ENCODE measurements at places on chromosomes 7 and 10. TPM values are rescaled to one million over a fixed set of nuclear protein-coding genes. Genes with fewer than 3 reads are reported as not detected.

DNA sequence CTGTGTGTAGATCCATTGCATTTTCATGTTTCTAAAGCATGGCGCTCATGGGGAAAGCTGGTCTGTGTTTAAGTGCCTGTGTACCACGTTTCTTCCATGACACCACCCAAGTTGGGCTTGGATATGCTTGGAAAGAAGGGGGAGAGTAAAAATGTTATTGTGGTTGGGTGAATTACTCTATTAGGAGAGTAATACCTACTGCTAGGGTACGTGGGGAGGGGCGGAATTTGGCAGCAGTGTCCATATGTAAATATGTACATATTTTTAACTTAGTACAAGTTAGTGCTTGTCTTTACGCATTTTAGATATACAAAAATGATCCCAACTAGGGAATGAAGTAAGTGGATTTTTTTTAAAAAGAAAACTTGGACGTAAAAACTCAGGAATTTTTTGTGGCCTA is 42.9 kb upstream of the SAMD8 start:
- no peaks in the 10 kb centered on the region for H3K4me1 ChIP-seq
- DNase-seq: no peak
- H3K36me3 ChIP-seq: no peaks in the 10 kb centered on the region
- no peak overlapping the region for H3K27ac ChIP-seq

GRCh38 chr10:92688927-92689662 is 660 bp upstream of the HHEX start:
- no peaks in the 10 kb centered on the region for H3K27me3 ChIP-seq
- H3K27ac ChIP-seq: no peak overlapping the region
- peak overlapping the region; percentile 83 for H3K4me3 ChIP-seq
- no peaks in the 10 kb centered on the region for H3K4me1 ChIP-seq

DNA sequence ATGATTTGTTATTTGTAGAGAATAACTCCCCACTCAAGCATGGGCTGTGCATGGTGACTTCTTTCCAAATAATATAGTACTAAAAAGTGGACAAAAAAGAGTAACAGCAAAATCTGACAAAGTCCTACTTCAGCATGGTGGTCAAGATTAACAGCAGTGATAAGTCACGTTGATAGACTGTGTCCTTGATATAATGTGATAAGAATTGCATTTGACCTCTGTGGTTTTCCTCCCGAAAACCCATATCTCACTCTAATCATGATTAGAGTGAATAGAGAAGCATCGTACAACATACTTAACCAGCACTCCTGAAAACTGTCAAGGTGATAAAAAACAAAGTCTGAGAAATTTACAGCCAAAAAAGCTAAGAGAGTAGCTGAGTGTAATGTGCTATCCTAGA is 42.4 kb downstream of the REEP3 start:
- no peak for DNase-seq
- no peaks in the 10 kb centered on the region for H3K27me3 ChIP-seq
- H3K27ac ChIP-seq: no peak overlapping the region
- H3K4me1 ChIP-seq: no peaks in the 10 kb centered on the region
- no peak overlapping the region for H3K4me3 ChIP-seq
- no peaks in the 10 kb centered on the region for H3K36me3 ChIP-seq

GRCh38 chr7:92402920-92403759 is 44.1 kb upstream of the GATAD1 start:
- H3K27me3 ChIP-seq: no peaks in the 10 kb centered on the region
- no peak for DNase-seq
- H3K36me3 ChIP-seq: peaks cover 14% of the 10 kb centered on the region
- peak overlapping the region; percentile 31 for H3K27ac ChIP-seq
- no peak overlapping the region for H3K4me3 ChIP-seq
- H3K4me1 ChIP-seq: peaks cover 7% of the 10 kb centered on the region

DNA sequence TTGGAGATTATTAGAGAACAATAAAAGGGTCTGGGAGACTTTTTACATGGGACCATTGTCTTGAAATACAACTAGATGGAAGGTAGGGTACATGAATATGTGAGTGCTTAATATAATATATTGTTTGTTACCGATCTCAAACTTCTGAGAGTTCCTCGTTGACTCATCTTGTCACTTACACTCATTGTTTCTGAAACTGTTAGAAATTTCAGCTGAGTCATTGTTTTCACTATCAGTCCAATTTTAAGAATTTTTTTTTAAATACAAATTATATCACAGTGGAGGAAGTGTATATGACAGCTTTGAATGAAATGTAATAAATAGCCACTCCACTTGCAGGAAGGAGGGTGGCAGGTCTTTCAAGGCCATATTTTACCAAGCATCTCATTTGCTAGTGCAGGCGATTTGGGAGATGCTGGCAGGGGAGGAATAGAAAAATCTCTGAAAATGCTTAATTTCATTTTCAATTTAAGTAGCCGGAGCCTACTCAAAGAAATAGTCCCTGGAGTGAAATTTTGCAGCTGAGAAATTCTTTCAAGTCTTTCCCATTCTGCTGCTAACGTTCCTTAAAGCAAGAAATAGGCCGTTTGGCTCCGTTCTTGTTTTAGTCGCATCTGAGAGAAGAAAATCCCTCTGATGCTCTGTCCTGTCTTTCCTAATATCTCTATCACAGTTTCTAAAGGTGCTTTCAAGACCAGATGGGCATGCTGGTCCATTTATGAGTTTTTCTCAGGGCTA is 1404.2 kb upstream of the CELF2 start:
- H3K4me1 ChIP-seq: peaks cover 5% of the 10 kb centered on the region
- no peak overlapping the region for H3K27ac ChIP-seq
- H3K36me3 ChIP-seq: no peaks in the 10 kb centered on the region
- DNase-seq: no peak

- no peak overlapping the region for H3K27ac ChIP-seq
- H3K4me3 ChIP-seq: no peak overlapping the region
- no peaks in the 10 kb centered on the region for H3K36me3 ChIP-seq
- H3K27me3 ChIP-seq: peaks cover 3% of the 10 kb centered on the region
Measured at GRCh38 chr7:150927956-150928344, 50.2 kb downstream of the KCNH2 start.

CLIP2 gene
- 70.9 TPM for total RNA-seq
